ENCODE measurements at places on chromosomes 11 and 22. TPM values are rescaled to one million over a fixed set of nuclear protein-coding genes. Genes with fewer than 3 reads are reported as not detected.

GRCh38 chr22:28247667-28248363, 328.8 kb upstream of the PITPNB start:
- DNase-seq: no peak

DNA sequence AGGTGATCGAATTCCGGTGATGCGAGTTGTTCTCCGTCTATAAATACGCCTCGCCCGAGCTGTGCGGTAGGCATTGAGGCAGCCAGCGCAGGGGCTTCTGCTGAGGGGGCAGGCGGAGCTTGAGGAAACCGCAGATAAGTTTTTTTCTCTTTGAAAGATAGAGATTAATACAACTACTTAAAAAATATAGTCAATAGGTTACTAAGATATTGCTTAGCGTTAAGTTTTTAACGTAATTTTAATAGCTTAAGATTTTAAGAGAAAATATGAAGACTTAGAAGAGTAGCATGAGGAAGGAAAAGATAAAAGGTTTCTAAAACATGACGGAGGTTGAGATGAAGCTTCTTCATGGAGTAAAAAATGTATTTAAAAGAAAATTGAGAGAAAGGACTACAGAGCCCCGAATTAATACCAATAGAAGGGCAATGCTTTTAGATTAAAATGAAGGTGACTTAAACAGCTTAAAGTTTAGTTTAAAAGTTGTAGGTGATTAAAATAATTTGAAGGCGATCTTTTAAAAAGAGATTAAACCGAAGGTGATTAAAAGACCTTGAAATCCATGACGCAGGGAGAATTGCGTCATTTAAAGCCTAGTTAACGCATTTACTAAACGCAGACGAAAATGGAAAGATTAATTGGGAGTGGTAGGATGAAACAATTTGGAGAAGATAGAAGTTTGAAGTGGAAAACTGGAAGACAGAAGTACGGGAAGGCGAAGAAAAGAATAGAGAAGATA, at the start of gene MALAT1:
TSS of gene MALAT1 (plus strand) at position 69 of the 736 bp plus-strand sequence.
- peak; percentile 95 for DNase-seq

Gene ARHGAP20
- total RNA-seq: 0.19 TPM

GRCh38 chr11:127226380-127226779, 225.8 kb upstream of the KIRREL3 start:
- DNase-seq: no peak

- peak; percentile 74 for DNase-seq
These were observed 3.1 kb upstream of the MN1 start for GRCh38 chr22:27804470-27805297.

DNA sequence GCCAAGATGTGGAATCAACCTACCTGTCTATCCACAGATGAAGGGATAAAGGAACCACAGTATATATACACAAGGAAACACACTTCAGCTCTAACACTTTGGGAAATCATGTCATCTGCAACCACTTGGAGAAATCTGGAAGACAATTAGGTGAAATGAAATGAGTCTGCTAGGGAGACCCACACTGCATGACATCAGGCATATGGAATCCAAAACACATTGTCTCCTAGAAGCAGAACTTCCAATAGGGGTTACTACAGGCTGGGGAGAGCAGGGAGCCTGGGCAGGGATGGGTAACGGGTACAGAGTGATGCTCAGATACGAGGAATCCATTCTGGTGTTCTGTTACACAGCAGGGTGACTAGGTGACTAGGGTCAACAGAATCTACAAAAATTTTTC, 18.3 kb downstream of the RGL4 start:
- no peak for DNase-seq

- DNase-seq: peak; percentile 74
These were observed 33.4 kb downstream of the APOL1 start for GRCh38 chr22:36286096-36286957.

Gene PITPNM1
- total RNA-seq: 127 TPM

- no peak for DNase-seq
These were observed 1296.3 kb downstream of the LRRC4C start for GRCh38 chr11:40162901-40163883.

Gene BLID
- not detected for total RNA-seq

DNA sequence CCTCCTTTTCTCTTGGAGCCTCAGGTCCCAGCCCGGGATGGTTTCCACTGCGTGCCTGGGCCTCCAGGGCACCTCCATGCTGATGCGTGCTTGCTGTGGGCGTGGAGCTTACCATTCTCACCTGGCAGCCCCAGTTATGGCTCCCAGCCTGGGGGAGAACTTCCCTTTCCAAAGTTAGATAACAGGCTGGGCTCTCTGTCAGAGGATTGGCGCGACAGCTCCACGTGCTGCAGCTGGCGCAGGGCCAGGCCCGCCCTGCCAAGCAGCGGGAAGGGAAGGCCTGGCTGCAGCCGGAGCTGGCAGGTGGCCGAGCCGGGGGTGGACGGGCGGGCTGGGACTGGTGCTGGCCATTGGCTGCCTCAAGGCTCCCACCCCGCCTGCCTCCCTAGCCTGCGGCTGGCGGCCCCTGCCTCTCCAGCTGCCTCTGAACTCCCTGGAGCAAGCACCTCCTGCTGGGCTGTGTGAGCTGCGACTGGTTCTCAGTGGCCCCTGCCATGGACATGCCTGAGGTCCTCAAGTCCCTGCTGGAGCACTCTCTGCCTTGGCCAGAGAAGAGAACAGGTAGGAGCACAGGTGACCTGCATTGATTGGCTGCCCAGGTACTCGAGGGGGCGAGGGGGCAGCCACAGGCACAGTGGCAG, 14.6 kb upstream of the TEF start:
- DNase-seq: peak; percentile 25

DNA sequence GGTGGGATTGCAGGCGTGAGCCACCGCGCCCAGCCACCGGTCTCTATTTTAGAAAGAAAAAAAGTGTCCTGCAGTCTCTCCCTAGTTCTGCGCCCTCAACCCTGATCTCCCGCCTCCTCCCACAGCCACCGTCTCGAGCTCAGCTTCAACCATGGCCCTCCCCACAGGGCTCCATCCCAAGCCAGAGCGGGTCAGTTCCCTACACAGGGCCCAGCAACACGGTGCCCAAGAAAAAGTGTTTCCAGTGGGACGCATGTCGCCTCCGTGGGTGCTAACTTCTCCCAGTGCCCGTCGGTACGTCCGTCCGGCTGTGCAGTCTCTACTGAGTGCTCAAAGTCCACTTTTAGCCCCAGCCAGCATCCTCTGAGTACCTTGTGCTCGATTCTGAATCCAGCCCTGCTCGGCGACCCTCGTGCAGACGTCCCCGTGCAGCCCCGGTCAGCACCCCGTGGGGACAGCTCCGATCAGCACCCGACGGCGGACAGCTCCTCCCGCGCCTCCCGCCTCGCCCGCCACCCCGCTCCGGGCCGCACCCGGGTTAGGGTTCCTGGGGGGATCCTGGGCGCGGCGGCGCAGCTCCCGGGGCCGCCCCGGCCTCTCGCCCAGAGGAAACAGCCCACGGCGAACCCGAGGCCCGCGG, 657 bp upstream of the MAPK8IP2 start:
- DNase-seq: peak; percentile 73

Gene PTPRJ
- 10.7 TPM for total RNA-seq

DNA sequence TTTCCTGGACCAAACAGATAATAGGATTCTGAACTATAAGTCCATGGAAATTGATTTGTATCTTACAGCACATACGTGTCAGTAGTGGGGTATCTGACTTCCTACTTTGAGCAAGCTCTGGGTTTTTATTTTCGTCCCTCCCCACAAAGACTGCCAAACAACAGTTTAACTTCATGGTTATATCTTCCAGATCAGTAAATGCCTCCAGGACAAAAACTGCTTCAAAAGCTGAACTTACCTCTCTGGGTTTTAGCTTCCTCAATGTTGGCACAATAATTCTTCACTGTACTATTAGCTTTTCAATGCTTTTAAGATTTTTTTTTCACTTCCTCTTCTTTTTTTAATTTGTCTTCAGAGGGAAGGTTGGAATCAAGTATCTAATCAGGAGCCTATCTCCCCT, 4.2 kb upstream of the DPF2 start:
- DNase-seq: no peak
